ENCODE measurements at places on chromosomes 12 and 14.
A peak's percentile ranks its signal among the peaks of the same experiment; 100 is the strongest.

GRCh38 chr14:103000291-103000921 is 56.9 kb downstream of the CDC42BPB start:
- no peak for DNase-seq

DNA sequence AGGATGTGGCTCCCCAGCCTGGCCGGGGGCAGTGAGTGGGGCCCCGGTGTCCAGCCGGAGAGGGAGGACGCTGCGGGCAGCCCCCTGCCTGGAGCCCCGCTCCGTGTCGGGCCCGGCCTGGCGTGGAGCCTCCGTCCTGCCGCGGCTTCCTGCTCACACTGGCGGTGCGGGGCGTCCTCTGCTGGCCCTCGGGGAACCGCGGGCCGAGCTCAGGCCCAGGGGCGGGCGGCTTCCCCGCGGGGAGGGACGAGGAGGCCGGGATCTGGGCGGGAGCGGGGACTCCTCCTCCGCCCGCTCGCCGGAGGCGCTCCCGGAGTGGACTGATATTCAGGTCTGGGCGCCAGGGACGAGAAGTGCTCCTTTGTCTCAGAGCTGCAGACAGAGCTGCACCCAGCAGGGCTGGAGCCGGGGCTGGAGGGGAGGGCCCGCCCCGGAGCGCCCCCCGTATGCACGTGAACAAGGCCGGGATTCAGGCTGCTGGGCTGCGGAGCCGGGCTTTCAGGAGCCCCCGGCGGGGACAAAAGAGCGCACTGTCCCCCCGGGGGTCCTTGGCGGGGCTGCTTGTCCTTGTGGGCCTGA is 2.2 kb downstream of the MMP17 start:
- DNase-seq = peak; percentile 25

- no peak for DNase-seq
These were observed 11.1 kb downstream of the GPR84 start for GRCh38 chr12:54352891-54353874.

GRCh38 chr12:59808317-59808910 is 212.6 kb downstream of the SLC16A7 start:
- DNase-seq = no peak

GRCh38 chr12:6644257-6644596 is 3.0 kb downstream of the ACRBP start:
- no peak for DNase-seq

DNA sequence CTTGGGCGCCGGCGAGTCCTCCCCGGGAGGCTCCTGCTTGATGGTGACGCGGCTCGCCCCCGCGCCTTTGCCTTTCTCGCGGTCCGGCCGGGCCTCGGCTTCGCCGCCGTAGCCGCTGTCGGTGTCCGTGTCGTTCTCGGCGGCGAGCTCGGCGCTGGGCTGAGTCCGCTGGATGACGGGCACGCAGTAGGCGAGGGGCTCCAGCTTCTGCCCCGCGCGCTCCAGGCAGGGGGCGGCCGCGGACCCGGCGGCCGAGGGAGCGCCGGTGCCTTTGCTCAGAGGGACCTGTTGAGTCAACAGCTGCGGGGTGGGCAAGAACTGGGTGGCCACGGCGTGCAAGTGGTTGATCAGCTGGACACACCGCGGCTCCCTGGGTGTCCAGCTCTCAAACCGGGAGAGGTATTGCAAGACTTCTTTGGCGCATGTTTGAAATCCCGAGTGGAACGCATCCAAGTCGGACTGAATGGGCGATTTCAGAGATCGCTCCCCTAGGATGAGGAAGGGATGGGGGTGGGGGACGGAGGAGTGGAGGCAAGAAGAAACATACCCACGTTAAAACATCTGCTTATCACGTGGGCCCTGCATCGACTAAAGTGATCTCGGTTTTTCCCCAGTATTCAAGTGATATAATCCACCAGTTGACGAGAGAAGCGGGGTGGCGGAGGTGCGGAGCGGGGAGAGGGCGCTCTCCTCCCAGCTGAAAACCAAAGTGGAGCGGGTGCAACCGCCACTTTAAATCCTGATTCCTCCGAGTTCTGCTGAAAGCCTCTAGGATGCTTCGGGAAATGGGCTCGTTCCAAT is 2.0 kb downstream of the BHLHE41 start:
- peak; percentile 21 for DNase-seq

GRCh38 chr14:31137214-31137889 is 70.2 kb downstream of the HECTD1 start:
- DNase-seq = no peak

GRCh38 chr12:27602516-27602915 is 78.5 kb downstream of the PPFIBP1 start:
- no peak for DNase-seq

DNA sequence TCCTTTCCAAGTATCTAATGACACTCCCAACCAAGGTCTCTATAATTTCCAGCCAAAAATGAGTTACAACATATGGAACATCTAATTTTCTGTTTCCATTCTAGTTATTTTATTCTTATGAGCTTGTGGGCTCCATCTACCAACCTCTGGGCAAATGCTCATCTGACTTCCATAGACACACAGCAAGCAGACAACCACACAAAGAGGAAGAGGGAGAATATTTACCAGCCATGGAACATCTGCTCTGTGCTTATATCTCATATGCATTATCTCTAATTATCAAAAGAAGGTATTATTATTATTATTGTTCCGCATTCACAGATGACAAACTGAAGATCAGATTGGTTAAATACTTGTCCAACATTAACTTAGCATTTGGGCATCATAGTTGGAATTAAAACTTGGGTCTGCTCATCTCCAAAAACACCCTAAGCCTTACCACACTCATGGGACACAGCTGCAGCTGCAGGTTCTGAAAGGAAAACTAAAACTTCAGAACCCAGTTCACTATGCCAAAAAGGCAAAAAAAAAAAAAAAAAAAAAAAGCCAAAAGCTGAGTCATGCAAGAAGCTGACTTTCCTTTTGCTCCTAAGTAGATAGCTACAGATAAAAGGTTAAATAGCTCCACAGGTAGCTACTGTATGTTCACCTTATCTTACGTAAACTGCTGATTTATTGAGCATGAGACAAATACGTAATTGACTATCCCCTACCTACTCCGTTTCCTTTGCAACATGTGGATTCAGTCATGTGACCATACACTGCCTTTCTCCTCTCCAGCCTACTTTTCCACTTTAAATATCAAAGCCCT is 23.6 kb upstream of the TCL1B start:
- no peak for DNase-seq

DNA sequence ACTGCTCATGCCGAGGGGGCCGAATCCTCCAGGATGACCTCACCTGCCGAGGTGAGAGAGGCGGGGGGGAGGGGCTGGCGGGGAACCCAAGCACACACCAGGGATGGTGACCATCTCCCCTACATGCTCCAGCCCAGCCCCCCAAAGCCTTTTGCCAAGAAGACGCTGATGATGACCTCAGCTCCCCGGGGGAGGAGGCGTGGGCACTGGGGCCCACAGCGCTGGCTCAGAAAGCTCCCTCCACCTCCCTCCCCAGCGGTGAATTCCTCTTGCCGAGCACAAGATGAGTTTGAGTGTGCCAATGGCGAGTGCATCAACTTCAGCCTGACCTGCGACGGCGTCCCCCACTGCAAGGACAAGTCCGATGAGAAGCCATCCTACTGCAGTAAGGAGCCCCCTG is 23.7 kb upstream of the NXPH4 start:
- no peak for DNase-seq

GRCh38 chr14:87186737-87187136 is 806.2 kb downstream of the GALC start:
- no peak for DNase-seq

DNA sequence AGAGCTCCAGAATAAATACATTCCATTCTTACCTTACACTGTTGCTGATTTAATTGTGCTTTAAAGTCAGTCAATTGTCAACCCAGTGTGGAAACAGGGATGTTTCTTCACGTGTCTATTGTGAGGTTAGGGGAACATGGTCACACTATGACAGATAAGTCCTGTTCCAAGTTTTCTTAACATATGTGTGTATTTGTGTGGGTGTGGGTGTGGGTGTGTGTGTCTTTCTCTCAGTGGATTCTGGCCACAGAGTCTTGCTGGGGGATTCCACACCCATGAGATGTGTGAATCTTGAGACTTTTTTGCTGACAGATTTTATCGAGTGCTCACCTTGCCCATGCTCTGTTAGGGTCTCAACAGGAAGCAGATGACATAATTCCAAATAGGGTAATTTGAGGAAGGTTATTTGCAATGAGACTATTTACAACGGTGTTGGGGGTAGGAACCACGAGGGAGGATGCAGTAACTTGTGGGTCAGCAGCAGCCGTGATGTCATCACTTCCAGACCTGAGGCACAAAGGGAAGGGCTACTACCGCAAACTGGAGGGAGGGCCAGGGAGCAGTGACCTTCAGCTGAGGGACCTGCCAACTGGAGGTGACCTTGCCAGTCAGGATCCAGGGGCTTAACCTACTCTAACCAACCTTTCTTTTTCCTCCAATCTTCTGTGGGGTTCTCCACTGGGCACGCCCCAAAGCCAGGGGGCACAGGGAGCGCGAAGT is 1.9 kb upstream of the VRK1 start:
- DNase-seq = no peak

DNA sequence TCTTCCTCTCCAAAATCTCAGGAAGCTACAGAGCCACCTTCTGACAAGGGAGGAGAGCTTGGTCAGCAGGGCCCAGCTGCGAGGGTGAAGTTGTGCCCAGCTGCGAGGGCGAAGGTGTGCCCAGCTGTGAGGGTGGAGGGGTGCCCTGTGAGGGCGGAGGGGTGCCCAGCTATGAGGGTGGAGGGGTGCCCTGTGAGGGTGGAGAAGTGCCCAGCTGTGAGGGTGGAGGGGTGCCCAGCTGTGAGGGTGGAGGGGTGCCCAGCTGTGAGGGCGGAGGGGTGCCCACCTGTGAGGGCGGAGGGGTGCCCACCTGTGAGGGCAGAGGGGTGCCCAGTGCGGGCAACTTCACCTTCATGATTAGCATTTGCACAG is 20.4 kb upstream of the TTC7B start:
- DNase-seq = no peak

DNA sequence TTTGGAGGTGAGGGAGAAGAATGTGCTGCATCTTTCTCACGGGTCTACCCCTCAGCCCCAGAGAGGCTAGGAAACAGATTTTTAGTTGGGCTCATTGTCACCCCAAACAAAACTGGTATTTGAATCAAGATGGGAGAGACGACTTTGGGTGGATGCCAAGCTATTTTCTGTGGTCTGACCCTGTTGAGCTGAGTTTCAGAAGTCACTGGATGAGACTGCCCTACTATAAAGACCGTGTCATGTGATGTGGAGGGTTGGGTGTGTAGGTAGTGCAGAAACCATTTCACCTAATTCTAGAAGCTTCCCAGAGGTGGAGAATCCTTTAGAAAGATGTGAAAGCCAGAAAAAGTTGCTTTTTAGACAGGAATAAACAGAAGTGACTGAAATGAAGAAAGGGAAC is 60.2 kb downstream of the IFT43 start:
- no peak for DNase-seq

GRCh38 chr14:95509495-95509894 is 7.0 kb downstream of the SYNE3 start:
- no peak for DNase-seq

GRCh38 chr12:92641291-92641690 is 61.5 kb upstream of the PLEKHG7 start:
- DNase-seq = no peak

GRCh38 chr12:46259071-46259470 is 9.8 kb downstream of the SLC38A1 start:
- no peak for DNase-seq

DNA sequence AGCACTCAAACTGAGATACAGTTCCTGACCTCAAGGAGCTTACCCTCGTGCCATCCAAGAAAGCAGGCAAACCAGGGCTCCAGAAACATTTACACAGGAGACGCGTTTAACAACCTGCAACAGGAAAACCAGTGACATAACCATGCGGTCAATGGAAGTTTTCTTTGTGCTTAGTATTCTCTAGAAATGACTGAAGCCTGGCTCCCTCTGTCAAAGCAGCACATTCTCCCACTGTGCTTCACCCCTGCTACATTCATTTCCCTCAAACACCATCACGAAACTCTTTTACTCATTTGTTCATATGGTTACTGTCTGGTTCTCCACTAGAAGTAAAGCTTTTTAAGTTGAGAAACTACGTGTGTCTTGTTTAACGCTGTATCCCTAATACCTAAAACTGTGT is 161.3 kb upstream of the CCND2 start:
- DNase-seq = peak; percentile 19

DNA sequence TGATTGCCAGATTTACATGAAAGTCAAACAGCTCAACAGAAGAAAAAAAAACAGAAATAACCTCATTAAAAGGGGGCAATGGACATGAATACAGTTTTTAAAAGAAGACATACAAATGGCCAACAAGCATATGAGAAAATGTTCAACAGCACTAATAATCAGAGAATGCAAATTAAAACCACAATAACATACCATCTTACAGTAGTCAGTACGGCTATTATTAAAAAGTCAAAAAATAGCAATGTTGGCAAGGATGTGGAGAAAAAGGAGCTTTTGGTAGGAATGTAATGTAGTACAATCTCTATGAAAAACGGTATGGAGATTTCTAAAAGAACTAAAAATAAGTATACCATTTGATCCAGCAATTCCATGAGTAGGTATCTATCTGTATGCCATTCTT is 272.1 kb downstream of the CEP128 start:
- DNase-seq = no peak

DNA sequence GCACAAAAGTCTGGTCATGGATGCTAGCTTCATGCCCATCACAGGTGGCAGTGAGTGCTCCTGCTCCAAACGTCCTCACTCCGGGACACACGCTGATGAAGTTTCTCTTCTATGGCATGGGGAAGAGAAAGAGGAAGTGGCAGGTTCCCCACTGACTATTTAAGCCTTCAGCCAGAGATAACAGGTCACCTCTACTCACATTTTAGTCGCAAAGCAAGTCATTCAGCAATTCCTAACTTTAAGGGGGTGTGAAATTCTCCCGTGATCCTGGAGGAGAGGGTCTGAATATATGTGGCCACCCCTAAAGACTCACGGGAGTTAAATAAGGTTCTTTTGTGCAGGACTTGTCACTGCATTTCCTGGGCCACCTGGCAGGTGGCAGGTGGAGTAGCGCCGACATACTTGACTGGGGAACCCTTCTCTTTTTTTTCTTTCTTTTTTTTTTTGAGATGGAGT is 18.8 kb upstream of the RCOR1 start:
- no peak for DNase-seq

DNA sequence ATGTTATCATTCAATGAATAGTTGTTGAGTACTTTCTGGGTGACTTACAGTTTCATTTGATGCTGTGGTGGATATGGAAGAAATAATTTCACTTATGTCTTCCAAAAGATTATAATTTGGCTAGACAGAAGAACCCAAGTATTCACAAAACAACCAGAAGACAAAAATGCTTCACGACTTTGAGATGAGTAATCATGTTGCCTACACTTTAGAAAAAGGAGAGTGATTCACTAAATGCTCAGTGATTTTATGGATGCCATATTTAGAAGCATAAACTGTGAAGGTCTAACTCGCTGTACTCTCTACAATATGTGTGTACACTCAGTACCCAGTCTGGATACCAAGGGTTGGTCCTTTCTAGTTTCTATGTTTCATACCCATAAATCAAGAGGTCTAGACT is 101.3 kb upstream of the E2F7 start:
- no peak for DNase-seq

DNA sequence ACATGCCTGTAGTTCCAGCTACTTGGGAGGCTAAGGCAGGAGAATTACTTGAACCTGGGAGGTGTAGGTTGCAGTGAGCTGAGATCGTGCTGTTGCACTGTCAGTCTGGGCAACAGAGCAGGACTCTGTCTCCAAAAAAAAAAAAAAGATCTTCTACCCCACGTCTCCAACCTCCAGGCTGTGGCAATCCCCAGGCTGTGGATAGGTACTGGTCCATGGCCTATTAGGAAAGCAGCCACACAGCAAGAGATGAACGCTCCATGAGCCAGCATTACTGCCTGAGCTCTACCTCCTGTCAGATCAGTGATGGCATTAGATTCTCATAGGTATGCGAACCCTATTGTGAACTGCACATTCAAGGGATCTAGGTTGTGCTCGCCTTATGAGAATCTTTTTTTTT is 6.1 kb upstream of the PTGES3 start:
- no peak for DNase-seq

Data from activated naive CD4-positive, alpha-beta T cell treated with Interleukin-2 at 50 U/mL for 16 hours (primary cell).